ENCODE measurements at places on chromosomes 1 and 21.
A peak's percentile ranks its signal among the peaks of the same experiment; 100 is the strongest.

GRCh38 chr1:206144605-206145004, 27.4 kb upstream of the AVPR1B start:
- DNase-seq: no peak

GRCh38 chr1:92511541-92511940, 24.8 kb upstream of the GFI1 start:
- DNase-seq: no peak

- no peak for DNase-seq
Observed at GRCh38 chr1:75559800-75560199, 51.1 kb downstream of the SLC44A5 start.

DNA sequence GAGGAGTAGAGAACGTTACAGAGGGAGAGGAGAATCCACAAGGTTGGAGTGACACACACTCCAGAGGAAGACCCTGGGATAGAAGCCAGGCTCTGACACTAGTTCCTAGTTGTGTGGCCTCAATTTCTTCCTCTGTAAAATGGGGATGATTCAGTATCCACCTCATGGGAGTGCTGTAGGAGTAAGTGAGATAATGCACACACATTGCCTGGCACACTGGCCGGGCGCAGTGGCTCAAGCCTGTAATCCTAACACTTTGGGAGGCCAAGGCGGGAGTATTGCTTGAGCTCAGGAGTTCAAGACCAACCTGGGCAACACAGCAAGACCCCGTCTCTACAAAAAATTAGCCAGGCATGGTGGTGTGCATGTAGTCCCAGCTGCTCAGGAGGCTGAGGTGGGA, 8.9 kb downstream of the KIF17 start:
- DNase-seq: no peak

DNA sequence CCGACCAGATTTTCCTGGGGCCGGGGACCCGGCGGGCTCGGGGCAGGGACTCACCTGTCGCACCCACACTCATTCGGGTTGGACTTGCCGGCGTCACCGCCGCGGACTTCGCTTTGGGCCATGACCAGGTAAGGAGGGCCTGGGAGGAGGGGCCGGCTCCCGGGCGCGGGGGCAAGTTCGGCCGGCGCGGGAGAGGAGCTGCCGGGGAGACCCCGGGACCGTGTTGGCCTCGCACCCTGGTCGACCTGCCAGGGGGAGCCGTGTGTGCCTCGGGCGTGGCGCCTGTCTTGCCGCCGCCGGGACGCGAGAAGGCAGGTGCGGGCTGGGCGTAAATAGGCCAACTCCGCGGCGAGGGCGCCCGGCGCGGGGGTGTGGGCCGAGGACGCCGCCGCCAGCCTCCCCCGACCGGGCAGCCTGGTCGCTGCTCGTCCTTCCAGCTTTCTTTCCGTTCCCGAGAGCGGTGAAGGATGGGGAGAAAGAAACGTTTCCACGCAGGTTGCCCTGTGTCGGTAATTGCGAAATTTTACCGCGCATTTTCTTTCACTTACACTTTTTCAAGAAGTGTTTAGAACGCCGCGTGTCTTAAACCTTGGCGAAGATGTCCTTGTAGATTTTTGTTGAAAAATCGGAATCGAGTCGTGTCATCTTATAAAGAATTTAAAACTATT, 558 bp downstream of the USP1 start:
- DNase-seq: peak; percentile 80

- DNase-seq: no peak
Observed at GRCh38 chr1:94125551-94126514, 4.9 kb upstream of the ABCA4 start.

GRCh38 chr1:160346463-160346862, 3.3 kb downstream of the NCSTN start:
- no peak for DNase-seq

- DNase-seq: no peak
Observed at GRCh38 chr21:26784974-26785373, 60.2 kb downstream of the ADAMTS1 start.

GRCh38 chr1:222031318-222031717, 289.4 kb upstream of the DUSP10 start:
- DNase-seq: peak; percentile 64

DNA sequence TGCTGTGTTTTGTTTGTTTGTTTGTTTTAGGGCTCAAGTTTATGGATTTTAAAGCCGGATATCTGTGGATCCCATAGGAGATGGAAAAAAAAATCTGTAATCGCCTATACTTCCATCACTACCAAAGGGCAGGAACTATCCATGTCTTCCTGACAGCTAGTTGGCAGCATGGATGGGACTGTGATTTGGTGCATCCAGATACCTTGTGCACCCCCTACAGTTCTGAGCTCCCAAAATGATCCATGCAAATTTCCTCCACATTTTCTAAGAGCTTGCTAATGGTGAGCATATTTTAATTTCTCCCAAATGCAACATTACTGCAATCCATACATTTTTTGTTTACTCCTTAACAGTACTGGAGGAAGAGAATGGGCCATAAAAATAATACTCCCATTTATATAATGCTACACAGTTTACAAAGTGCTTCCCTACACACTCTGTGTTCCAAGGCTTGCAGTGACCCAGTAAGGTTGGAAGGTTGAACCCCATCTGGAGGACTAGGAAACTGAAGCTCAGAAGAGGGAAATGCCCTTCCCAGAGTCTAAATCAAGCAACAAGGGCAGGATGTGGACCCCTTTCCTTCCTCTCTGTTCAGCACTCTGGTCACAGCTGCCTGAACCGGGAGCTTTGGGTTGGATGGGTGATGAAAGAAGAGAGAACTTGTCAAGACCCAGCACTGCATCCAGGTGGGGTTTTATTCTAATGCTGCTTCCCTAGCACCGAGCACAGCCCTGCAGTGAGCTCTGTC, 48.0 kb downstream of the CAPN8 start:
- no peak for DNase-seq

- DNase-seq: peak; percentile 91
Observed at GRCh38 chr1:27284425-27285273, 37.3 kb upstream of the TMEM222 start.

DNA sequence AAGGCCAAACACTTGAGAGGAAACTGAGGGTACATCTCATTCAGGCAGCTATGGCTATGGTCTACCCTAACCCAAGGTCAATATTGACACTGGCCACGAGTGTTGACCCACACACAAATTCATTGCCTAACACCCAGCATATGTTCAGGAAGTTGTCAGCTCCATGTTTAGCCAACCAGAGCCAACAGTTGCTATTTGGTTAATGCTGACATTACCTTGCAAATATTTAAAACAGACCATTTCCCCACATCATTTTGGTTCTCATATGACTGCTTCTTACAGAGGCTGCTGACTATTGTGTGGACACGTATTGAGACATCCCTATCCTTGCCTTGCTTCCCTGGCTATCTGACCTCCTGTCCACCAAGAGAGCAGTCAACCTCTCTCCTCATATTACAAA, 97.3 kb downstream of the LMX1A start:
- DNase-seq: no peak

DNA sequence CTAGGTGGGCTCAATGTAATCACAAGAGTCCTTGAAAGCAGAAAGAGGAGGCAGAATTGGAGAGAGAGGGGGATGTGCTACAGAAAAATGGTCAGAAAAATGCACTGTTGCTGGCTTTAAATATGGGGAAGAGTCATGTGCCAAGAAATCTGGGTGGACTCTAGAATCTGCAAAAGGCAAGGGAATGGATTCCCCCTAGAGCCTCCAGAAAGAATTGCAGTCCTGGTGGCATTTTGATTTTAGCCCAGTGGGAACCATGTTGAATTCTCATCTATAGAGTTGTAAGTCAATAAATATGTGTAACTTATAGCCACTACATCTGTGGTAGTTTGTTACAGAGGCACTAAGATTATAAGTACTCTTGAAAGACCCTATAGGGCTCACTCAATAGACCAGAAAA, 210.3 kb downstream of the ASTN1 start:
- no peak for DNase-seq

DNA sequence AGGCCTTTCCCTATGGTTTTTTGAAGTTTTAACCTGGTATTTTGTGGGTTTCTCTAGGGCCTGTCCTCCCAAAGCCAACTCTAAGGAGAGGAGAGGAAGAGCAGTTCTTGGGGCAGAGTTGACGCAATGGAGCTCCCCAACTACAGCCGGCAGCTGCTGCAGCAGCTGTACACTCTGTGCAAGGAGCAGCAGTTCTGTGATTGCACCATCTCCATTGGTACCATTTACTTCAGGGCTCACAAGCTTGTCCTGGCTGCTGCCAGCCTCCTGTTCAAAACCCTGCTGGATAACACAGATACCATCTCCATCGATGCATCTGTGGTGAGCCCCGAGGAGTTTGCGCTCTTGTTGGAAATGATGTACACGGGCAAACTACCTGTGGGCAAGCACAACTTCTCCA, 38.2 kb downstream of the ZBTB40 start:
- no peak for DNase-seq

DNA sequence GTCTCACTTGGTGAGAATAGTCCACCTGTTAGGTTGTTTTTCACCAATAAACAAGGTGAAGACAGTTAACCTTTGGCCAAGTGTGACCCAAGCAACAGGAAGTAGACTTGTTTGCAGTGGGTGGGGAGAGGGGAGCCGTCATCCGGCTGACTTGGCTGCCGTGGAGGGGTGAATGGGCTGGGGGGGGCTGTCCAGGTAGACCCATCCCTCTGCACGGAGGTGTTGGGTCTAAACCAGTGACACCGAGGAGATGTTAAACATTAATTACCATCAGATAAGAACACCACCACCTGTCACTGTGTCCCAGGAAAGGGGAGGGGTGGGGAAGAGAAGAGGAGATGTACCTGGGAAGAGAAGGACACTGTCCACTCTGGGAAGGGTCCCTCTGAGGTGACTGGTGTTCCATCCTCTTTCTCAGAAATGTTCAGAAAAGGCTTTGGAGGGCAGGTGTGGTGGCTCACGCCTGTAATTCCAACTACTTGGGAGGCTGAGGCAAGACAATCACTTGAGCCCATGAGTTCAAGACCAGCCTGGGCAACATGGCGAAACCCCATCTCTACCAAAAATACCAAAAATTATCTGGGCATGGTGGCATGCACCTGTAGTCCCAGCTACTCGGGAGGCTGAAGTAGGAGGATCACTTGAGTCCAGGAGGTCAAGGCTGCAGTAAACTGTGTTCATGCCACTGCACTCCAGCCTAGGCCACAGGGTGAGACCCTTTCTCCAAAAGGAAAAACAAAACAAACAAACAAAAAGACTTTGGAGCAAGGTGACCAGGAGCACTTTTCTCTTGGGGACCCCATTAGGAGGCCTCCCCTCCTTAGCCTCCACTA, 6.7 kb upstream of the MYOM3 start:
- DNase-seq: no peak

DNA sequence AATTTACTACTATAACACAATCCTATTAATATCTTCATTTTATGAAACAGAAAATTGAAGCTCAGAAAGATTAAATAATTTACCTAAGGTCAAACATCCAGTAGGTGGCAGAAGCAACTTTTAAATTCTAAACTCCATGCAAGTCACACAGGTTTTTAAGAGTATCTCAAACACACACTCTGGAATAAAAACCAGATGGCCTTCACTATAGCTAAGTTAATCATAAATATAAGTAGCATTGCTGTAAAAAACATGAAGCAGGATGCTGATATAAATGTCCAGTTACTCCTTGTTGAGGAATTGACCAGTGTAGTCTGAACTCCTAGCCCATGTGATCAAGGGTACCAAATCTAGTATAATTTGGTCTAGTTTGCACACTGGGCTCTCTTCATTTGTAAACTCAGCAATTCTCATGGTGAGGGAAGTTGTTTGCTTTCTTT, 9.4 kb upstream of the FMO3 start:
- DNase-seq: no peak

DNA sequence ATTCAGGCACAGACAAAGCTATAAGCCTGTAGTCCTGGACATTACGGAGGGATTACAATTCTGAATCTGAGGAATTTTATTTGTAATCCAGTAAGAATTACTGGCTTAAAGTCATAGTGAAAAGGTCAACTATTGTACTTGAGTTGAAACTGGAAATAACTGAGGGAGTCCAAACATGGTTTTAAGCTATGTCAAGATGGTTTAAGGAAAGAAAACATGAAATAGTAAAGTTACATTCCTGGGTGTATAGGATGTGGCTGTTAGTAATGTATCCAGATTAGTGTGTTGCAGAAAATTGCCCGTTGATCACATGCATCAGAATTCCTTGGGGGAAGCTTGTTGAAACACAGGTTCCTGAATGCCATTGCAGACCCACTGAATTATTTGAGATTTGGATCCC, 124.8 kb upstream of the GORAB start:
- no peak for DNase-seq

- no peak for DNase-seq
Observed at GRCh38 chr1:94422115-94422820, 4.1 kb downstream of the ABCD3 start.

- no peak for DNase-seq
Observed at GRCh38 chr1:176670853-176671252, 207.9 kb downstream of the PAPPA2 start.

- DNase-seq: no peak
Observed at GRCh38 chr1:226447932-226448665, 40.2 kb upstream of the PARP1 start.

DNA sequence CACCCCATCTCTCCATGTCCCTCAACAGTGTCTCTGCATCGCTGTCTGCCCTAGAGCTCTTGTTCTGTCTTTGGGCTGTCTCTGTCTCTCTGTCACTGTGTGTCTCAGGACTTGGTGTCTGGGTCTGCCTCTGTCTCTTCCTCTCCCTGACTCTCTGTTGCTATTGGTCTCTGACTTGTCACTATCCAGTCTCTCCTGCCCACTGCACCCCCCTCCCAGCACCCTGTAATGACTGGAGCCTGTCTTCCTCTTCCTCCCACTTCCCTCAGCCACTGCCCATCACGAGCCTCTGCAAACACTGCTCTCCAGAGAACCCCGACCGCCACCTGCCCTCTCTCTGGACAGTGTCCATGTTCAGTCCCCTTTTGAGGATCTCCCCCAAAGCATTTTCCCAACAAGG, 12.1 kb downstream of the PEAR1 start:
- DNase-seq: no peak

- no peak for DNase-seq
Observed at GRCh38 chr1:37085393-37085792, 51.1 kb upstream of the GRIK3 start.

DNA sequence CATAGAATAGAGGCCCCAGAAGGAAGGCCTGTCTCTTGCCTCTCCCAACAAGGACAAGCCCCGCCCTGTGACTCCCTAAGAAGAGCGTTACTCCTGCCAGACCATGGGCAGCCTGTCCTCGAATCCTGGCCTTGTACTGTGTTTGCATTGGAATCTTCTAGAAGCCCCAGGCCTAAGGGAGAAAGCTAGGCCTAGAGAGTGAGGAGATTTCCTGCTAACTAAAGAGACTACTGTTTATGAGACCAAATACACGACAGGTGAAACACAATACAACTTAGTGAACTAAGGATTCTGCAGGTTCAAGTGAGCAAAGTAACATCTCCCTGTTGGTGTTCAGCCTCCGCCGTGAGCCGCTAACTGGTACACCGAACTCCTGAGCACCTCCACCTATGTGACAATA, 62.7 kb downstream of the SYF2 start:
- DNase-seq: no peak
